Camera-type eye (tissue), 1 donor: ENCODE measurements at places on chromosomes 7 and 10. TPM values are rescaled to one million over a fixed set of nuclear protein-coding genes. Genes with fewer than 3 reads are reported as not detected.

Gene ABHD11
- 17.5 TPM for total RNA-seq

Gene LLCFC1
- total RNA-seq: not detected

Gene HMX2
- not detected for total RNA-seq

Gene TAS2R4
- 5.6 TPM for total RNA-seq

Gene ODAD2
- total RNA-seq: 3.2 TPM
